Metanephros (tissue), 2 donors: ENCODE measurements at places on chromosomes 16 and 17. TPM values are rescaled to one million over a fixed set of nuclear protein-coding genes. Genes with fewer than 3 reads are reported as not detected.

MEOX1 gene
- total RNA-seq: 9.7 TPM

BMERB1 gene
- 27.4 TPM for total RNA-seq

TRIM16 gene
- 24.6 TPM for total RNA-seq

MT2A gene
- 9.9 TPM for total RNA-seq

RNF112 gene
- total RNA-seq: 4.1 TPM

TBC1D26 gene
- total RNA-seq: 0.99 TPM

TRPV2 gene
- total RNA-seq: 6.1 TPM

NUPR1 gene
- 4.1 TPM for total RNA-seq

ENGASE gene
- 39.6 TPM for total RNA-seq

VWA3A gene
- 1.6 TPM for total RNA-seq

GRAP gene
- total RNA-seq: 12.4 TPM
